ENCODE measurements at places on chromosomes 4 and X.

DNA sequence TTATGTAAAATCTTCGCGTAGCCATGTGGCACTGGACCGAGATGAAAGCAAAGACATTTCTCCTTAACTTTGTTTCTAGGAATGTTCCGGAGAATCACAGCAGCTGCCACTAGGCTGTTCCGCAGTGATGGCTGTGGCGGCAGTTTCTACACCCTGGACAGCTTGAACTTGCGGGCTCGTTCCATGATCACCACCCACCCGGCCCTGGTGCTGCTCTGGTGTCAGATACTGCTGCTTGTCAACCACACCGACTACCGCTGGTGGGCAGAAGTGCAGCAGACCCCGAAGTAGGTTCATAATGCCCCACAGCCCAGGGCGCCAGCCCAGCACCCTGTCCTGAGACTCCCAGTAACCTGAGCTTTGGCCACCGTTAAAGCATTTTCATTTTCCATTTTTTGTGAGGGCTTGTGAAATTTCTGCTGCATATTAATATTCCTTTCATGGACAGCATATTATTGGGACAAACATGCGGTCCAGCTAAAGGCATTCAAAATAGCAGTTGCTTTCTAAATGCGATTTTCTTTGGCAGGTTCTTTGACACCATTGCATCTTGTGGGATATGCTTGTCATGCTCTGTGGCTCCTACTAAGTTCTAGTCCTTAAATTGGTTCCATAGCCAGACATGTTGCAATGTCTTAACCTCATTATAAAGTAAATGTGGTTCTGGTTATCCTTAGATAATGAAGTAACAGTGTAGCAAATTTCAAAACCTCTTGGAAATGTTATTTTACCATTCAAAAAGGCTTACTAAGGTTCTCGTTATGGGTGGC lies 49.1 kb upstream of the MSANTD1 start:
- no peak for DNase-seq

DNA sequence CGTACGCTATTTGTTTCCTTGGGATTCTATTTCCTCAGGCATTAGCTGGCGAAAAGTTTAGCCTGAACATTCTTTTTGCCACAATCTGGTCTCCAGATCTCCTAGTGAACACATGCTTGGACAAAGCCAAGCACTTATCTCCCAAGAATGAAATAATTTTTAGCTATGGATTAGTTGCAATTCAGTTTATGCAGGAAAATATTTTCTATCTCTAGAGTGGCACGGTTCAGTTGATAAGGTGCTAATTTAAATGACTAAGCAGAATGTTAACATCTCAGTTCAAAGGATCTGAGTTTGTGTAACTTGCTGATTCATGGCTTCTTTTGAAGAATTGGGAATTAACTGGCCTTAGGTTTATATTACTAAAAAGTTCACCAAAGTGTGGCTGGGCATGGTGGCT lies 58.1 kb upstream of the JADE1 start:
- no peak for DNase-seq

DNA sequence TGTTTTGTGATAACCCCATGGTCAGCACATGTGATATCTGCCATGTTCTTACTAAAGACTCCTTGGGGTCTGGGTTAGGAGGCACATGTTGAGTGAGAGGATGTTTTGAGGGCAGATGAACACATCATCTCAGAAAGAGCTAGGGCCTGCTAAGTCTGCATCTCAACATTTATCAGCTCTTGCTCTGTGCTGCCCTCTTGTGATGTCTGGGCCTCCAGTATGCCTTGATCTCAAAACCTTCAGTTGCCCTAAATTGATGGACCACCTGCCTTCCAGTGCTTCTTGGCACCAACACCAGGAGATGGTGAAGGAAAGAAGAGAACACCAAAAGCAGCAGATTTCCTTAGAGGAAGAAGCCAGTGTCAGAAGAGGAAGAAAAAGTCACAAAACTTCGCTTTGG lies 22.5 kb downstream of the MID1 start:
- DNase-seq, result no peak

DNA sequence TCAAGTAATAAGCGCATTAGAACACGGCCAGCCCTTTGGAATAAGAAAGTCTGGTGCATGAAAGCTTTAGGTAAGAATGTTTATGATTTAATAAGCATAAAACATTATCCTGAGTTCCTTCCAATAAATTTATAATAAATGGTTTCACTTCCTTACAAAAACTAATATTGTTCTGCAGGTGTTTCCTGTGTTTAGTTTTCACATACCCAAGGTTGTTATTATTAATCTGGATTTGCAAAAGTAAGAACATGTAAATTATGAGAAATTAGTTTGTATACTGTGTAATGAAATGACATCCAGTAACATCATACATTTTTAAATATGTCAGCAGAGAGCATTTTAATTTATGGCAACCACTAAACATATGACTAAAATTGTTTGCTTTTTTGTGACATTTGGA lies 72.1 kb downstream of the BANK1 start:
- no peak for DNase-seq

DNA sequence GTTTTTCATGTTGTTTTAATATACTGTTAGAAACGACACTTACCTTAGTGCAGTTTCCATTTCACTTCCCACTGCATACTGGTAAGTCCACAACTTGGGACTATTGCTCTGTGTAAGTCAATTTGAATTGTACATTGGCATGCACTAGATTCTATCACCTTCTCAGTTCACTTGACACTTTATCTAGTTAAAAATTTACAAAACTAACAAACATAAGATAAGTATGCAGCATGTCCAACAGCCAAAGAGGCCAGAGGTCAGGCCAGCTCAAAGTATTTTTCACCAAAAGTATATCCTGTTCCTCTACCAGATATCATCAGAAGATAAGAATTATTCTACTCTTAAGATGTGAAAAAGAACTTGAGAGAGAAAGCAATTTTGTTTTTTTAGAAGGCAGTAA lies 75.9 kb downstream of the QRFPR start:
- DNase-seq, result no peak

GRCh38 chr4:14621731-14622463 lies 380.4 kb upstream of the CPEB2 start:
- DNase-seq, result no peak

GRCh38 chrX:24475480-24475879 lies 10.4 kb downstream of the PDK3 start:
- no peak for DNase-seq

- no peak for DNase-seq
Measured at GRCh38 chr4:38821739-38822138, 17.1 kb upstream of the TLR1 start.

- no peak for DNase-seq
Measured at GRCh38 chrX:107708762-107709161, 66.8 kb downstream of the TSC22D3 start.

DNA sequence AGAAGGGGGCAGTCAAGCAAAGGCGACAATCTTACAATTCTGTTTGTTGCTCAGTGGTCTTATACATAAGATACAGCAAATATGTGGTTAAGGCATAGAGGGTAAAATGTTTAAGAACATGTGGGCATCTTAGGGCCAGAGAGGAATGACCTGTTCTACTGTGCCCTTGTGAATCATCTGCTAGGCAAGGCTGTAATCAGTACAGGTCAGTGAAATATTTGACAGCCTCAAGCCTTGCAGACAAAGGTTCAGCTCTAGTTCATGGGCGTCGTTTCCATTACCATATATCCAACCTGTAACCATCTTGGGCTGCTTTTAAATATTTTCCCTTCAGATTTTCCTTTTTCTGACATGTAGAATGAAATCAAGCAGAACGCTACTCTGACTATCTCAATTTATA lies 37.3 kb downstream of the AGA start:
- DNase-seq, result no peak

- DNase-seq, result no peak
Measured at GRCh38 chrX:15849555-15849954, 5.1 kb downstream of the AP1S2 start.

DNA sequence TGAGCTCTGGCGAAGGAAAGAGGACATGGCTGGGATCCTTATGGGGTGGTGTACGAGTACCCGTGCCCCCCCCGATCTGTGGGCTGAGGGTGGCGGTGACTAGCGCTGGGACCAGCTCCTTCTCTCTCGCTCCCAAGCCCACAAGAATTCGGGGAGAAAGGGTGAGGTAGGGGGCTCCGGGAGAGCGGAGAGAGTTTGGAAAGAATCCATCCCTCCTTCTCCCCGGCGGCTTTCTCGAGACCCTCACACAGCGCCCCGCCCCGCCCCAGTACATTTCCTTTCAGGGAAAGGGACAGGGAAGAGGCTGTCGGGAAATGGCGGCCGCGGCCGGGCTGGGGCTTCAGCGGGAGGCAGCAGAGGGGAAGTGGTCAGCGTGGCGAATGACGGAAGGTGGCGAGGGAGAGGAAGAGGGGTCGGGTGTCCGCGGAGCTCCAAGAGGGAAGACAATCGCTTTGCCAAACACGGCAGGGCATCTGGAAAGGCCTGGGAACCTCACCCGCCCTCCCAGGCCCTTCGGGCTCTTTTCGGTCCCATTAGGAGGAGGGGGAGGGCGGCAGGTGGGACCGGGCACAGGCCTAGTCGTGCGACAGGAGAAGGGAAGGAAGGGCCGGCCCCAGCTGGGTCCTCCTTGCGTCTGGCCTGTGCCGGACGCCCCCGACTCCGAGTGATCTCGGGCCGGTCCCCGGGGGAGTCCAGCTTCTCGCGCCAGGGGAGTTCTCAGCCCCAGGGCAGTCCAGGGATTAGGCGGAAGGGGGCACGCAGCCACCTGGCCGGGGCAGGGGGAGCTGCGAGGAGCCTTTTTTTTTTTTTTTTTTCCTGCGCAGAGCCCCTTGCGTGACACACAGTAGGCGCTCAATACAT lies 10.2 kb downstream of the HNRNPH2 start:
- peak; percentile 22 for DNase-seq

DNA sequence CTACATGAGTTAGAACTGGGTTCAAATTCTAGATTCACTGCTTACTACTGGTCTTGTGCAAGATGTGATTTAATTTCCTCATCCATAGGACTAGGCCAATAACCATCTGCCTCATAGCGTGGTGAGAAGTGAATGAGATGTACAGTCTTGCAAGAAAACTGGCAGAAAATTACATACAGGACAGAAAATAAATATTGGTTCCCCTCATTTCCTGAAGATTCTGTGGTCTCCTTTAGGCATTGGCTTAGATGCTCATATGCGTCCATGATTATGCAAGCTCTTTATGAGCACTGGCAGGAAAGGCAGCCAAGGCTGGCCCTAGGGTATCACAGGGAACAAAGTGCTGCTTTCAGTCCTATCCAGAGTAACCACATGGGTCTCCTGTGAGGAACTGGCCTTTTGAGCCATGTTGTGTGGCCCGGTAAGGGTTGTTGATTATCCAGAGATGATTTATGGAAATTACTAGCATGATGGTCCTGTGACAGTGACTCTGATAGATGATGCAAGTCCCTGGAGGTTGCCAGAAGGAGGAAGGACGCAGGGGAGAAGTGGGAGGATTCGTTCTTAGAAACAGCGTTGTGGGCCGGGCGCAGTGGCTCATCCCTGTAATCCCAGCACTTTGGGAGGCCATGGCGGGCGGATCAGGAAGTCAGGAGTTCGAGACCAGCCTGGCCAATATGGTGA lies 9.9 kb upstream of the MOB1B start:
- no peak for DNase-seq

Data from activated T-helper 9 cell treated with anti-CD3 and anti-CD28 coated beads, Interleukin-2, amount 50 U/mL, for 16 hours (primary cell).